ENCODE measurements at places on chromosomes 16 and 17.

DNA sequence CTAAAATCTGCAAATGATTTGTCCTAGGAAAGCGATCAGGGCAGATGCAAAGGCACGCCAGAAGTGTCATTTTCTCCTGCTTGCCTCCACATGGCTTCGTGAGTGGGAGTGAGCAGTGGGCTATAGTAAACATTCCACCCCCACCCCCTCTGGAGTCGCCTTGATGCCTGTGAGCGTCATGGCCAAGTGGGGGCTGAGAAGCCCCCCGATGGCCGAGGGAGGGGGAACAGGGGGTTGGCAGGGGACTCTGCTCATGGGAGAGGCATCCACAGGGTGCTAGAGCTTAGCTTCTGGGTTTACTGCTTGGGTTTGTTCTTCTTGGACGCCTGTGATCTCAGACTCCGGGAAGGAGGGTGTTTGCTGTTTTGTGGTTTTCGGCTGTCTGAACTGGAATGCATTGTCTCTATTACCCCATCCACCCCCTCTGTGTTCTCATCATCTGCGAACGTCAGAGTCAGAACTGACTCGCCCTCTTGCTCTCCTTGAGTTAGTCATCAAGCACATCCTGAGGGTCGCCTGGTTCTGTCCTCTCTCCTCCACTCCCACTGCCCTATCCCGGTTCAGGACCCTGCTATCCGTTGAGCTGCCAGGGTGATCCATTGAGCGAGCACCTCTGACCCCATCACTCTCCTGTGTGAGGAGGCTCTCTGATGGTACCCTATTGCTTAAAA is 15.4 kb downstream of the TNS4 start:
- peak; percentile 99 for DNase-seq

- no peak for DNase-seq
These were observed 38.1 kb downstream of the MRTFB start for GRCh38 chr16:14109077-14109775.

- DNase-seq = no peak
These were observed 16.0 kb downstream of the APPBP2 start for GRCh38 chr17:60510031-60510430.

DNA sequence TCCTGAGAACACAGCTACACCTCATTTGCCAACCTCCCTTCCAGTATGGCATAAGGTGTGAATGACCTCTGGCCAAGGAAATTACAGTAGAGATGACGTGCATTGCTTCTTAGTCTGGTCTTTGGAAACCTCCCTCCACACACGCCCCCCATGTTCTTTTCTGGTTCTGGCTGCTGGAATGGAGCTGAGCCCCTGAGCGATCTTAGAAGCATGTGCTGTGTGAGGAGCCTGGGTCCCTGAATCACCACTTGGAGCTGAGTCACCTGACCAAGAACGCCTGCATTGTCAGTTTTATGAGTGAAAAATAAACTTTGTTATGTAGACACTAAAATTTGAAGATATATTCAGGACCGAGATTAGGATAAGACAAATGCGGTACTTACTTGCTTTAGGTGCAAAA is 51.4 kb downstream of the HS3ST3A1 start:
- DNase-seq = no peak

DNA sequence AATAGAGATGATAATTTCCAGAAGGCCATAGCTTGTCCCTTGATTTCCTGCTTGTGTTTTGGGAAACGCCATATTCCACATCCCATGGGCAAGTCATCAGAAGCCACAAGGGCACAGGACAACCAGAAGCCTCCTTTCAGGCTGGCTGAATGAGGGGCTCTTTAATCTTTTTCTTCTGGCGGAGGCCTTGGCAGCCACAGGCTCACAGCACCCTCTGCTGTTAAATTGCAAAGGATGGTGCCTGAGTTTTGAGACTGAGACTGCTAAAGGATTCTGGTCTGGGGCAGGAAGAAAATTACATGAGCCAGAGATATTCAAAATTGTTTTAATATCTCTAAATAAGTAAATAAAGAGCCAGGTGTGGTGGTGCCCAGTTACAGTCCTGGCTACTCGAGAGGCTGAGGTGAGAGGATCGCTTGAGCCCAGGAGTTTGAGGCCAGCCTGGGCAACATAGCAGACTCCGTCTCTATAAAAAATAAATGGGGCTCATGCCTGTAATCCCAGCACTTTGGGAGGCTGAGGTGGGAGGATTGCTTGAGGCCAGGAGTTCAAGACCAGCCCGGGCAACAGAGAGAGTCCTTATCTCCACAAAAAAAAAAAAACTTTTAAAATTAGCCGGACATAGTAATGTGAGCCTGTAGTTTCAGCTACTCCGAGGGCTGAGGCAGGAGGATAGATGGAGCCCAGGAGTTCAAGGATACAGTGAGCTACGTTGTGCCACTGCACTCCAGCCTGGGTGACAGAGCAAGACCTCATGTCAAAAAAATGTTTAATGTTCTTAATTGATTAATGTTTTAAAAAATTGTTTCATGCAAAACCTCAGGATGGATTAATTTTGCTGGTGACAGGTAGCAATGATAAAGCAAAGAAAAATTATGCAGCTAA is 26.3 kb downstream of the AARSD1 start:
- peak; percentile 31 for DNase-seq

GRCh38 chr17:15436473-15437302 is 30.7 kb downstream of the CDRT4 start:
- no peak for DNase-seq

DNA sequence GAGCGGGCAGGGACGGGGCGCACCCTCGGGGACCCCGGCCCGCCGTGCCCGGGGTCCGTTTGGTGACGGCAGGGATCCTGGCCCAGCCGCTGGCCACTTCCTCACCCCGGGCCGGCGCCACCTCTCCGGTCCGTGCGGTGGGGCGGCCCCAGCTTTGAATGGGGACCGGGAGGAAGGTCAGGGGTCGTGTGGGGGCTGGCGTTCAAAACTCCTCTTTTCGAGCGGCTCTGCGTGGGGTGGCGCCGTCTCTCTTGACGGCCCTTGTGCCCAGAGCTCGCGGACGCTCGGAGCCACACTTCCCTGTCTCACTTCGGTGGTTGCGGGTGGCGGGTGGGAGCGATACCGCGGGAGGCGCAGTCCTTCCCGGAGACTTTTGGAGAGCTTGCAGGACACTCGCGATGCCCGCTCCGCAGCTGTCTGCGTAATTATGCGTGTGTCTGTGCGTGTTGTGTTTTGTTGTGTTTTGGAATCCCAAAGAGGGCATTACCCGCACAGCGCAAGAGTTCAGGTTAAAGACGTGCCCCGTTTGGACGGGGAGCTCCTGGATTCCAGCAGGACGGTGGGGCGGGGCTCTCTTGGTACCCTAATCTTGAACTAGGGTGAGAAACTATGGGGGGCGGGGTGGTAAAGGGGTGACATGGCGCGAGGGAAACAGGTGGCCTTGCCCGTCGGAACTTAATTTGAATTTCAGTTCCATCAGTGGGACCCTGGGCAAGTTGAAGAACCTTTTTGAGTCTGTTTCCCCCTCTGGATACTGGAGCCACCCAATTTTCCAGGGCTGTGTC is 637 bp downstream of the PLCG2 start:
- DNase-seq = no peak

GRCh38 chr16:53899431-53899830 is 195.5 kb downstream of the FTO start:
- DNase-seq = peak; percentile 35

DNA sequence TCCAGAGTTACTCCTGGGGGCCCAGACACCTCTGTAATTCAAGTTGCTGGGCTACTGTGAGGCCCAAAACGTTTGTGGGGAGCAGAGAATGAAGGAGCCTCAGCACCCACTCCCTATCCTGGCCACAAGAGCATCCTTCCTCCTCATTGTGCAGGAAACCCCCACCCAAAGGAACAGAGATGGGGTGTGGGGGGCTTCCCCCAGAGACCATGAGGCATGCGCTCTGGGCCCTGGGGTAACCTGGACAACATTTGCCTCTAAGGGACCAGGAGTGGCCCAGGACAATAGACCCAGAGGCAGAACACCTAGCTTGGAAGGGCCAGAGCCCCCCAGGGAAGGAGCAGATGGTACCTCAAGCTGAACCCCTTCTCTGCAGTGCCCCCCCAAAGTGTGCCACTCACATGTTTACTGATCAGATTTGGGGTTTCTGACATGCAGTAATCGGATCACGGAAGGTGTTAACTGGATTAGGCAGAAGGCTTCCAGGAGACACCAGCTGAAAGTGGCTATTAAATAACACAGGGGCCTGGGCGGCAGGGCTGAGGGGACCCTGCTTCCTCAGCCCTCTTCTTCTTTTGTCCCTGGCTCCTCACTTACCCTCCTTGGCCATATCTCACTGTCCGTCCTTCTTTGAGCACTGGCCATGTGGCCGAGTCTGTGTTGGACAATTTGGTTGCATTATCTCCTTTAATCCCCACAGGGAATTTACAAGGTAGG is 50.8 kb downstream of the SDK2 start:
- DNase-seq = no peak

DNA sequence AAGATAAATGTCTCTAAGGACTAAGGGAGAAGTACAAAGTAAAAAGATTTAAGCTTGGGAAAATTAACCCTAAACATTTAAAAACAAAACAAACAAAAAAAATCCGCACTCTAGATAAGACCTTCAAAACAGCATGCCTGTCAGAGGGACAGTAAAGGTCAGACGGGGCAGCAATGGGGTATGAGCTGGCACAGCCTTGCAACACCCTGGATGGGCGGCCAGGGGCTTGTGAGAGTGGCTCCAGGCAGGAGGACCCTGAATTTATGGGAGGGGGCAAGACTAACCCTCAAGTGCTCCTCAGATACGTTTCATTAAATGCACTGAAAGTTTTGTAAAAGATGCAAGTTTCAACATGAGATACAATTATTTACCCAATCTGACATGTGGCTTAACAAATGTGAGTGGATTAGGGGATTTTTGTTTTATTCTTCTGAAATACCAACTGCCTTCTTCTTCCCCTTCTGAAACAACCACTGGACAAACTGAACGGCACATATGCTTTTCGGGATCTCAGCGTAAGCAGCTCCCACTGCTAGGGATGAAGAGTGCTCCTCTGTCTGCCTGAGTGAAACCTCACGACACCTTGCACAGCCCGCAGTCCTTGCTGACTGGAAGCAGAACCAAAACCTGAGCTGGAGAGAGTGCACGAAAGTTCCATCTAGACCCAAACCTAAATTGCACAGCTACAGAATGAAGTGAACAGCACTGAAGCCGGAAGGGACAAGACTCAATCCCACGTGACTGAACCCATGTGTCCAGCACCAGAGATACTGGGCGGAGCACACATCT is 128.4 kb downstream of the ANKRD11 start:
- DNase-seq = no peak

- no peak for DNase-seq
These were observed 35.1 kb downstream of the GRB2 start for GRCh38 chr17:75370286-75370915.

- no peak for DNase-seq
These were observed 9.7 kb upstream of the ARL5C start for GRCh38 chr17:39175695-39176093.

GRCh38 chr17:19672009-19672750 is 23.6 kb downstream of the ALDH3A2 start:
- DNase-seq = no peak
